ENCODE measurements at places on chromosomes 16 and 17.

DNA sequence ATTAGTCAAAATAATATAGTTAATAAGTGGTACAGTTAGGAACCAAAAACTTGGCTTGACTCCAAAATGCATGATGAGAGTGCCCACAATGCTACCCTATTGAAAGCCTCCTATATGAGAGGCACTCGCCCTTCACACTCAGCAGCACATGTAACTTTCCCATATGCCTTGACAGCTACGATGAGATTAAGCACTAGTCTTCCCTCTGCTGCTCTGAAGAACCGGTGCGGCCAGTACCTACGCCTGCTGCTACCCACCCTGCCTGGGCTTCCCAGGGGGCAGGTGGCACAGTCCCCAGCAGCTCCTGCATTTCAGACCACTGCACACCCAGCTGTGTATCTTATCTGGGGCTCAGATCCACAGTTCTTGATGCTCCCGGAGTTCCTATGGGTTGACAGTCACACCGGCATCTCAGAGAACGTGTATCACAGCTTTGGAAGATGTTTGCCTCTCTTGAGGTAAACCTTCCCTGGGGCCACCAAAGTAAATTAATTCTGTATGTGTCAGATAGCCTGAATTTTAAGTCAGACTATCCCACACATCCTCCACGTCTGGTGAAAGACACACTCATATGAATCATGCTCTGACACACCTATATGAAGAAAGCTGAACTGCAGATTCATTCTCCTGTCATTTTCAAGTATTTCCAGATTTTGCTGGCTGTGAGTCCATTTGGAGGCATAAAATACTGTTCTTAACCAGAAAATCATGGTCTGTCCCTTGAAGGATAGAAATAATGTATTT, 77.8 kb downstream of the MYH10 start:
- DNase-seq = no peak
- no peaks in the 10 kb centered on the region for H3K36me3 ChIP-seq
- no peak overlapping the region for H3K4me3 ChIP-seq
- no peaks in the 10 kb centered on the region for H3K27me3 ChIP-seq
- H3K4me1 ChIP-seq = no peaks in the 10 kb centered on the region

GRCh38 chr16:67649494-67649931, 4.6 kb downstream of the CARMIL2 start:
- H3K4me3 ChIP-seq = no peak overlapping the region
- DNase-seq = no peak
- peaks cover 94% of the 10 kb centered on the region for H3K27me3 ChIP-seq
- no peak overlapping the region for H3K27ac ChIP-seq

GRCh38 chr17:82399041-82399441, 19.1 kb upstream of the HEXD start:
- no peak overlapping the region for H3K27ac ChIP-seq
- no peak for DNase-seq
- H3K27me3 ChIP-seq = no peaks in the 10 kb centered on the region
- H3K4me1 ChIP-seq = no peaks in the 10 kb centered on the region

DNA sequence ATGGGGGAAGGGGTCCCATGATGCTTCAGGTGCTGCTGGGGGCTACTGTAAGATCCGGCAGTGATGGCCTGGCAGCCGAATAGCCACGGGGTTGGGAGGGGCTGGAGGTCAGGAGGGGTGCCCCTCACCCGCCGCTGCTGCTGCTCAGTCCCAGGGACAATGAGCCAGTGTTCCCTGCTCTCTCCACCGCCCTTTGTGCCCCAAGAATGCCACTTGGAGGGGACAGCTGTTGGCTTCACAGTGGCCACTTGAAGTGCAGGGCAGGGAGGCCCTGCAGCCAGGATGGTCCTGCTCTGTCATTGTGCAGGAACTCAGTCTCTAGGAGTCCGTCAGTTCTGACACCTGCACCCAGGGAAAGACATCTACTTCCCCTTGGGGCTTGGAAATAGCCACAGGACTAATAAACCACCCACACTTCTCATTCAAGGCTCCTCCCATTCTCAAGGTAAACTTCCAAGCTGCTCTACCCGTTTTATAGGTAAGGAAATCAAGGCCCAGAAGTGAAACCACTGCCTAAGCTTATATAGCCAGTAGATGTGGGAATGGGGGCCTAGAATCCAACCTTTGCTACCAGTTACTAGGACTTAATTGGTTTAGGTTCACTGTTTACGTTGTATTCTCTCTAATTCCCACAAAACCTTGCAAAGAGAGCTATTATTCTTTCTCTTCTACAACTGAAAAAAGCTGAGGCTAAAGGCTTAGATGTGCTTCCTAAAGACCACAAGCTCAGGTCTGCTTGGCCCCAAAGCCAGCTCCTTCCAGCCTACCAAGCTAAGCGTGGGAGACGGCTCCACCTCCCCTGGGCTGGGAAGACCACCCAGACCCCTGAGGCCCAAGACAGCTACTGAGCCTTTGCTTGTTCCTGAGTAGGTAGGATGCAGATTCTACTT, 6.2 kb upstream of the CPSF4L start:
- no peak overlapping the region for H3K27ac ChIP-seq
- DNase-seq = no peak
- no peaks in the 10 kb centered on the region for H3K27me3 ChIP-seq
- H3K4me3 ChIP-seq = no peak overlapping the region

- H3K4me1 ChIP-seq = no peaks in the 10 kb centered on the region
- no peak for DNase-seq
- H3K27ac ChIP-seq = no peak overlapping the region
- H3K36me3 ChIP-seq = no peaks in the 10 kb centered on the region
- no peak overlapping the region for H3K4me3 ChIP-seq
Observed at GRCh38 chr17:69551212-69552010, 136.9 kb downstream of the MAP2K6 start.

DNA sequence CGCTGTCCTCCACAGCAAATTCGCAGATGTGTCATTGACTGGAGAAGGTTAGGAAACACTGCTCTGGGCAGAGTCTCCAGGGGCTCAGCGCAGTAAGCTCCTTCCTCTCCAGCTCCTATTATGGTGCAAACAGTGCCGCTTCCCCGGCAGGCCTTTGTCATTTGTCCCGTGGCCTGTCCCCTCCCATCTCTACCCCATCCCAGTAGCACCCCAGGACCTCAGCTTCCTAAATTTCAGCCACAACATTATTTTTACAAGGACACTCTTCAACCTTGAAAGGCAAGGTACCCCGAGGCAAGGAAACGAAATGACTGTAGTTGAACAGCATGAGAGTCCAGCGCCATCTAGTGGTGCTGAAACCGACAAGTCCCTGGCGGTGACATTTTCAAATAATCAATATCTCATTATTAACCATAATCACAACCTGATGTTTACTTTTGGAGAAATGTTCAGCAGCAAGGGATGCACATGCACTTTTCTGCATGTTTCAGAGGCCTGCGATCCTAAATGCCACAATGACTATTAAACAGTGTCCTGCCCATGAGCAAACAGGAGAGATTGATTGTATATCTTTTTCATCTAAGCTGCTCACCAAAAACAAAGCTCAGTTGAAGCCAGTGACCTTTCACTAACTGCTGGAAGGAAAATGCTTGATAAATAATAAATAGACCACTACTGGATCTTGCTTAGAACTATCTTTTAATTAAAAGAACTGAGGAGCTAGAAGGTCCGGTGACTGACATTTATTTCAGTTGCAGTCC, 16.5 kb downstream of the MRPS23 start:
- peak overlapping the region; percentile 83 for H3K27ac ChIP-seq
- DNase-seq = peak; percentile 86
- no peaks in the 10 kb centered on the region for H3K36me3 ChIP-seq
- peak overlapping the region; percentile 50 for H3K4me3 ChIP-seq
- H3K27me3 ChIP-seq = no peaks in the 10 kb centered on the region

DNA sequence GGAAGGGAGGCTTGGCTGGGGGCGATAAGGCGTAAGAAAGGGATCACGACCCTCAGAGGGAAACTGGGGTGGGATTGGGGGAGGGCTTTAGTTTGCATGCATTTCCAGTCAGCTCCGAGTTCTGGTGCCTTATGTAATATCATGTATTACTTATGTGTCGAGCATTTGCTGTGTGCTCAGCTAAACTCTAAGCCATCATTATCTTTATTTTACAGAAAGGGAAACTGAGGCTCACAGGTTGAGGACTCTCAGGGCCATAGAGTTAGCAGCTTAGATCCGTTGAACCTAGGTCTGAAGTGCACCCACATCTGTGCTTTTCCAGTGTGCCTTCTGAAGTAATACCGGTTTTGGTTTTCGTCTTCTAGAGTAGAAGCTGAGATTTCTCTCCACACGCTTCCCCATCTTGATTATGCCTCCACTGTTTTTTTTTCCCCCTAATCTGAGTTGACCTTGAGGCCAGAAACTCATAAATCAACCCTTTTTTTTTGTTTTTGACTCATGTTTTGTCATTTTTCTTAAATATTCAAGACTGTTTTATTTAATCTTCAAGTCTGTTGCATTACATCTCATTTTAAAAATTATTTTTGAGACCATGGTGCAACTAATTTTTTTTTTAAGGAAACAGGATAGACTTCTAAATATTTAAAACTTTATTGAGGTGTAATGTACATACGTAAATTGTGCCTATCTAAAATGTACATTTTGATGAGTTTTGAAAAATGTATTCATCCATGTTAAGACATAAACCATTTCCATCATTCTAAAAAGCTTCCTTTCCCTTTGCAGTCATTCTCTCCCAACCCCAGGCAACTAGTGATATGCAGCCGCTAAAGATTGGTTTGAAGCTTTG, 741 bp downstream of the CYB5B start:
- peaks cover 12% of the 10 kb centered on the region for H3K4me1 ChIP-seq
- no peak for DNase-seq
- H3K27me3 ChIP-seq = no peaks in the 10 kb centered on the region
- peak overlapping the region; percentile 81 for H3K27ac ChIP-seq
- H3K36me3 ChIP-seq = peaks cover 11% of the 10 kb centered on the region
- H3K4me3 ChIP-seq = peak overlapping the region; percentile 68

DNA sequence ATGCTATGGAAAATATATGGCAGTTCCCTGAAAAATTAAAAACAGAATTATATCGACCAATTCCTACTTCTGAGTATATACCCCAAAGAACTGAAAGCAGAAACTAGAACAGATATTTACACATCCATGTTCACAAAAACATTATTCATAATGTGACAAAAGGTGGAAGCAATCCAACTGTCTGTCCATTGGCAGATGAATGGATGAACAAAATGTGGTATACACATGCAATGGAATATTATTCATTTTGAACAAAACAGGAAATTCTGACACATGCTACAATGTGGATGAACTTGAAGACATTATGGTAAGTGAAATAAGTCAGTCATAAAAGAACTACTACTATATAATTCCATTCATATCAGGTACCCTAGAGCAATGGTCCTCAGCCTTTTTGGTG, 263.5 kb upstream of the AXIN2 start:
- H3K27me3 ChIP-seq = no peaks in the 10 kb centered on the region
- DNase-seq = no peak
- no peaks in the 10 kb centered on the region for H3K4me1 ChIP-seq
- no peak overlapping the region for H3K27ac ChIP-seq
- H3K4me3 ChIP-seq = no peak overlapping the region

DNA sequence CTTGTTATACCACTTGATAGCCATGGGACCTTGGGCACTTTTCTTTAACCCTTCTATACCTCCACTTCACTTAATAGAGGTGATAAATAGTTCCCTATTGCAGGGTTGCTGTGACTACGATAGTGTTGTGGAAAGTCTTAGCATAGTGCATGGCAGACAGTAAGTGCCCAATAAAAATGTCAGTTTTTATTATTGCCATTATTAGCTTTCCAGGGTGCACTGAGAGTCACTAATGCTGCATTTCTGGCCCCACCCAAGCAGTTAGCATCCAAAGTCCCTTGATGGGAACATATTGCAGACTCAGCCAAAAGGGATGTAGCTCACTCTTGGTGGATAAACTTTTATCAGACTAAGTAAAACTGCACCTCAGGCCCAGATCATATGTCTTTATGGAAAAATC, 41.5 kb upstream of the TEKT3 start:
- peaks cover 20% of the 10 kb centered on the region for H3K4me1 ChIP-seq
- H3K4me3 ChIP-seq = no peak overlapping the region
- H3K36me3 ChIP-seq = no peaks in the 10 kb centered on the region
- no peak for DNase-seq
- no peaks in the 10 kb centered on the region for H3K27me3 ChIP-seq
- no peak overlapping the region for H3K27ac ChIP-seq

- H3K27ac ChIP-seq = peak overlapping the region; percentile 33
- H3K36me3 ChIP-seq = no peaks in the 10 kb centered on the region
- H3K4me3 ChIP-seq = no peak overlapping the region
- peak; percentile 72 for DNase-seq
- peaks cover 22% of the 10 kb centered on the region for H3K4me1 ChIP-seq
Observed at GRCh38 chr16:30903596-30903995, 7.2 kb downstream of the CTF1 start.

GRCh38 chr17:64306850-64307463, 43.9 kb upstream of the TEX2 start:
- no peaks in the 10 kb centered on the region for H3K27me3 ChIP-seq
- no peak overlapping the region for H3K4me3 ChIP-seq
- DNase-seq = peak; percentile 75
- no peaks in the 10 kb centered on the region for H3K4me1 ChIP-seq
- H3K27ac ChIP-seq = no peak overlapping the region

GRCh38 chr17:43463241-43463640, 20.5 kb upstream of the DHX8 start:
- H3K27me3 ChIP-seq = no peaks in the 10 kb centered on the region
- H3K4me1 ChIP-seq = peaks cover 6% of the 10 kb centered on the region
- DNase-seq = no peak
- H3K27ac ChIP-seq = no peak overlapping the region
- H3K36me3 ChIP-seq = no peaks in the 10 kb centered on the region

DNA sequence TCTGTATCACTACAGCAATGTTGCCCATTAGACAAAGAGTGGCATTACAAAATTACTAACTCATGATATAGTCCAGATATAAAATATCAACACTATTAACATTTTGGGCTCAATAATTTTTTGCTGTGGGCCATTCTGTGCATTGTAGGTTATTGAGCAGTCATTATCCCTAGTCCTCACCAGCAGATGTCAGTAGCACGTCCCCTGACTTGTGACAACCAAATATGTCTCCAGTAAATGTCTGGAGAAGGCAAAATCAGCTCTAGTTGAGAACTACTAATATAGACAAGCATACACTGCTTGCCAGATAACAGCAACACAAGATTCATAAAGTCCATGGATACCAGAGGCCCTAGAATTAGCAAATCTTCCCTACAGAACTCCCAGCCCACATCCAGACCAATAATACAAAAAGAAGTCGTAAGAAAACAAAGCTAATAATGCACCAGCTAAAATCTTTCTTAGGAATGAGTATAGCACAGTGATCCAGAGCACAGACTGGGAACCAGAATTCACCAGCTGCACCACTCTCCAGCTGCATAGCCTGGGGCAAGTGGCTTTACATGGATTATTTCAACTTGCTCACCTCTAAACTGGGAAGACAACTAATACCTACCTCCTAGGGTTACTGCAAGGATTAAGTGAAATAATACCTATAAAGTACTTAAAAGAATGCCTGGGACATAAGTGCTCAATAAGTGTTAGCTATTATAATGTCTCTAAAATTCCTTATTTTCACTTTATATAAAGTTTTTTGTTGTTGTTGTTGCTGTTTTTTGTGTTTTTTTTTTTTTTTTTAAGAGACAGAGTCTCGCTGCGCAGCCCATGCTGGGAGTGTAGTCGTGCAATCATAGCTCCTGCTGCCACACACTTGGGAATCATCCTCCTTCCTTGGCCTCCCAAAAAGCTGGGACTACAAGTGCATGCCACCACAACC, 23.7 kb downstream of the HELZ start:
- no peak overlapping the region for H3K4me3 ChIP-seq
- H3K27ac ChIP-seq = no peak overlapping the region
- H3K36me3 ChIP-seq = no peaks in the 10 kb centered on the region
- no peak for DNase-seq
- H3K4me1 ChIP-seq = peaks cover 22% of the 10 kb centered on the region
- no peaks in the 10 kb centered on the region for H3K27me3 ChIP-seq

GRCh38 chr17:17381446-17382064, 78.4 kb downstream of the NT5M start:
- H3K4me3 ChIP-seq = no peak overlapping the region
- H3K36me3 ChIP-seq = no peaks in the 10 kb centered on the region
- no peak overlapping the region for H3K27ac ChIP-seq

All from sigmoid colon (tissue), 7 donors.